ENCODE measurements at places on chromosomes 5 and 9. TPM values are rescaled to one million over a fixed set of nuclear protein-coding genes. Genes with fewer than 3 reads are reported as not detected.

GRCh38 chr5:159059722-159060121 lies 40.0 kb downstream of the EBF1 start:
- DNase-seq, result no peak

GRCh38 chr5:120913396-120913795 lies 449.3 kb downstream of the PRR16 start:
- DNase-seq, result no peak

DNA sequence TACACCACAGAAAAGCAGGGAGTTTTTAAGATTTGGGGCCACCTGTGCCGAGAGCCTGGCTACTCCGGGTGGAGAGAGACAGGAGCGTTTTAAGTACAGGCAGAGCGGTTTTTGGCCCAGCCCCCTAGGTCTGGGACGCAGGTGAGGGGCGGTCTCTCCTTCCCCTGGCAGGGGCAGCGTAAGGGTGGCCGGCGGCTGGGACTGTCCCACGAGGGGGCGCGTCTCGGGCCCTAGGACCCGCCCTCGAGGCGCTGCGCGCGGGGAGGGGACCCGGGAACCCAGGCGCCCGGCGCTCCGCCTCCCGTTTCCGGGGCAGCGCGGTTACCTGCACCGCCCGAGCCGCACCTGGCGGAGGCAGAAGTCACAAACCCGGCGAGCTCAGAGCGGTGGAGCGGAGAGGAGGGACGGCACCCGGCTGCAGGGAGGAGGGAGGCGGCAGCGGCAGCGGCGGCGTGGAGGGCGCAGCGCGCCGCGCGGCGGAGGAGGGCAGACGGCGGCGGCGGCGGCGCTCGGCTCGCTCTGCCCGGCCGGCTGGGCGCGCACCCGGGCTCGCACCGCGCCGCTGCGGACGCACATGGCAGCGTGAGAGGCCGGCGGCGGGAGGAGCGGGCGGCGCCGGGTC lies at the start of gene WWC1:
WWC1 (plus strand) TSS at position 304 of the 622 bp plus-strand sequence. CDS start 508 bp downstream, outside the sequence.
- no peak for DNase-seq

DNA sequence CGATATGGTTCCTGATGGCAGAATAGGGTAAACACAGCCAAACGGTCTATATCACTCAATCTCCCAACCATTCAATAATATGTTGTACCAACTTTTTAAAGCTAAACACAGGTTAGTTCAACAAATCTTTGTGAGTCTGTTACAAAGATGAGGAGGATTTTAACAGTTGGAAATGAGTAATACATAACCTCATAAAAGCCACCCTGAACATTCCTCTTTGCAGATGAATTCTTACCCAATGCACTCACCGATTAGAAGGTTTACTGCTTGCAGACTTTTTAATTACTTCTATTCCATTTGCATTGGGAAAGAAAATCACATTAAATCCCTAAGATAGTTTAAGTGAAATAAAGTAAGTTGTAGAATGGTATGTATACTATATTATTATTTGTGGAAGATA lies 23.3 kb upstream of the TRMT10B start:
- DNase-seq, result no peak

- DNase-seq, result no peak
Measured at GRCh38 chr9:118596374-118597015, 772.7 kb downstream of the BRINP1 start.

DNA sequence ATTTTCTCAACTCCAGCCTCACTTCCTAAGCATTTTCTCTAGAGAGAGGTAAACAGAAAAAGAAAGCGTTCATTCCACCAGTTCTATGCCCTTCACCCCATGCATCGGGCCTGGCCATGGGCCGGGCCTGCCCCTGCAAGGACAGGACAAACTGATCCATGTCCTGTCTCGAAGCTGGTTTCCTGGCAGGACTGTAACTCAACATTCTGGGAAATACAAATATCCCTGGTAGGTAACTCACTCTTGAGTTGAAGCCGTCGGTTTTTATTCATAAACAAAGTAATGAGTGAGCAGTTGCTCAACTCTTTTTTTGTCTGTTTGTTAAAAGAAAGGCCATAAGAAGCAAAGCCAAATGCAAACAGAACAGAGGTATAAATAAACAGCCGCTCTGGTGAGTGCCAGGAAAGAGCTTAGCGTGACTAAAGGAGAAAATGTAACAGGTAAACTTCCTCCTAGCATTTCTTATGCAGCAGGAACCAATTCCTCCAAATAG lies 64.4 kb upstream of the DNAH5 start:
- DNase-seq, result no peak

- DNase-seq, result peak; percentile 47
Measured at GRCh38 chr5:171450423-171451331, 31.2 kb downstream of the FGF18 start.

DNA sequence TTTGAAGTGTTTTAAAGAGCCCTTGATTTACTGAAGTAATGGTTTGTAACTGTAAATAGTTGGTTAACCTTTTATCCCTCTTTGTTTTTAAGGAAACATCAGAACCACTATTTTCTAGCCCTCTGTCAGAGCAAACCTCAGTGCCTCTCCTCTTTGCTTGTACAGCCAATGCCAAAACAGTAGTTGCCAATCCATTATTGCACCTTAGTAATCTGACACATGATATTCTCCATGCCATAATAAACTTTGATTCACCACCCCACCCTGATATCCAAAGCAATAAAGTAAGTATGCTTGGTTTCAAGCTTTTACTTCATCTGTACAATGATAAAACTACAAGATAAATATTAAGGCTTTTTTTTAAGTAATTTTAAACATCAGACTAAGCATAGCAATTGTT lies 100.8 kb downstream of the DMXL1 start:
- DNase-seq, result no peak

DNA sequence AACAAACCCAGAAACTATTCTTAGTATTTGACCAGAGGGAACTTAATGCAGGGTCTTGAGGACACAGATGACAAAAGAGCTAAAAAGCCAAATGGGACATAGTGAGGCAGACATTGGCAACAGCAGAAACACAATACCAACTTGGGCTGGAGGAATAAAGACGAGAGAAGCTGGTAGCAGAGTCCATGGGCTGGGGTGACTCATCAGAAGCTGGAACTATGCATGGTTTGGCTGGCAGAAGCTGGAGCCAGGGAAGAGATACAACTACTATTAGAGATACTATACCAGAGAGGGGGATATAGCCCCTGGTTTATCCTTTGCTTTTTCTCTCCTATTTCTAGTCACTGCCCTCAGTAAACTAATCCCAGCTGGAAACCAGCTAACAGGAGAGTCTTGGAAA lies 29.2 kb upstream of the DPYSL3 start:
- DNase-seq, result no peak

GRCh38 chr5:59042201-59043055 lies 459.6 kb downstream of the RAB3C start:
- peak; percentile 66 for DNase-seq

DNA sequence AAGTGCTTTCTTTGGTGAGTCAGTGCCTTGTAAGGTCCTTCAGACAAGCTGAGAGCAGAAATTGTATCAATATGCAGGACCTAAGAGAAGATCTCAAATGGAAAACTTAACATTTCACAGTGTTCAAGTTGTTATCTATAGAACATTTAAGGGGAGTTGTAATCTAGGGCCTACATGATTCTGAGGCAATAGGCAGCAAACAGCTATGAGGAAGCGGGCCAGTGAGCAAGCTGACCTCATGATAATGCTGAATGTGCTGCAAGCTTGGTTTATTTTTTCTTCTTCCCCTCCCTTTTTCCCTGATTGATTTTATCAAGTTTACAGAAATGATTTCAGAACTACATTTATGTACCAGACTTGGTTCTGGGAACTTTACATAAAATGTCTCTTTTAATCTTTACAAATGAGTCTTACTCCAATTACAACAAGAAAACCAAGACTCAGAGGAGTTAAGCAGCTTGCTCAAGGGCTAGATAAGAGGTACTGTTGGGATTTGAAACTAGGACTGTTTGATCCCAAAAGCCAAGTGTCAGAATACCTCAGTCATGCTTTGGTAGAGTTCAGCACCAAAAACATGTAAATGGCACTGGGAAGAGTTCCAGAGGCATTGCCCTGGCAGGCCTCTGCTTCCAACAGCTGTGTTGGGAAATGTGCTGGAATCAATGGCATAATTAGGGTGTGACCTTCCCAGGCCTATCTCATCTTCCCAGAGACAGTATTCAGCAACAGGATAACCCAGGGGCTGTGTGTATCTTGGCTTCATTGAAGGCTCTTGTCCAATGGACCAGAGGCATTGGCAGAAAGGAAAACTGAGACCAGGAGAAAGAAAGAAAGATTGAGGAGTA lies 130.1 kb downstream of the LRRC70 start:
- peak; percentile 25 for DNase-seq

DNA sequence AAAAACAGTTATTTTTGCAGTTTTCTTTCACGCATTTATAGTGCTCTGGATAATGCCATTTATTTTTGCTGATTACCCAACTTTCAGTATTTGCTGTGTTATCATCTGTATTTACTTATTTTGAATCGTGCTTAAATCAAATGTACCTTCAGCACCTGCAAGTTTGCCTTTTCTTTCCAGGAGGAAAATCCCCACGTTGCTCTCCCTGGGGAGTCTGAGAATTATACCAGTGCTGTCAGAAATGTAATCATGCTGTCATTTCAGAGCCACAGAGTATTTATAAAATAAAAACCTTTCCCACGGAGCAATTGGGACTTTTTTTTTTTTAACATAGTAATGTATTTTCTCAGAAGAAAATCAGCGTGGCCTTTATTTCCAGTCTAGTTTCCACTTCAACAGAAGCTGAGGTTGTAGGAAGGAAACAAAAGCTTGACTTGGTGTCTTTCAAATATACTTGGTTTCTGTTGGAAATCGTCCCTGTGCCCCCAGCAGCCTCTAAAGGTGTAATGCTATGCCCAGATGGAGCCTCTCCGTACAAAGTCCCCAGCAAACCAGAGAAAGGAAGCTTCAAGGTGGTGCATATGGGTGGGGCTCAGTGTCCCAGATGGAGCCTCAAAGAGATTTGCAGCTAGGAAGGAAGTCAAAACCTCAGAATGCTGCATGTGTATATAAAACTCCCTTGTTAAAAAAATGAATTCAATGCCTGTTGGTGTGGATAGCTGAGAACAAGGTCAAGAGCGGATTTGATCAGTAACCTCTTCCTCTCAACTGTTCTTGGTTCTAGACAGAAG lies 2.1 kb downstream of the GPR150 start:
- no peak for DNase-seq

GRCh38 chr9:530681-531080 lies 310.8 kb upstream of the DMRT1 start:
- no peak for DNase-seq

- no peak for DNase-seq
Measured at GRCh38 chr5:151008906-151009305, 11.5 kb upstream of the GPX3 start.

- no peak for DNase-seq
Measured at GRCh38 chr9:120696551-120697230, 17.6 kb downstream of the MEGF9 start.

GRCh38 chr5:81572201-81572600 lies 178.3 kb upstream of the ACOT12 start:
- no peak for DNase-seq

GRCh38 chr5:78763659-78764189 lies 115.2 kb upstream of the LHFPL2 start:
- no peak for DNase-seq

DNA sequence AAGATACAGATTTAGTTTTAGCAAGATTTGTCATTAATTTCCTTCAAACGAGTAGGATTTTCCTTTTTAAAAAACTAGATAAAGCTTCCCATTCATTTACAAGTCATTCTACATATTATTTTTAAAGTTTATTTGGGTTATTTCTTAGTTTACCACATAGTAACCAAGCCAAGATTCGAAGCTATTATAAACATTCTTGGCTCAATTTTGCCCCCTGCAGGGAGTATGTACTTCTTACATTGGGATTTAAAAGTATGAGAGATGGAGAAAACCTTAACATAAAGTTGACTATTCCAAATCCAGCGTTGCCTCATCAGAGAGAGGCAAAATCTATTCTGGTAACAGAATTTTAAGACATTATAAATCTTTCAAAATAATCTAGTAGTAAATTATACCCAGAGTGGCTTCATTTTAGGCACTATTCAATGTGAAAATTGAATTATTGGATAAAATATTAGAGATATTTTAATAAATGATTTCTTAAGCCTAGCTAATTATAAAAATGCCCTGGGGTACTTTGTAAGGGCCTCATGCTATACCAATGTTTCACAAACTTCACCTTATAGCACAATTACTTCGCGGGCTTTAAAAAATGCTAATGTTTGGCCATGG lies 39.1 kb downstream of the FBN2 start:
- DNase-seq, result peak; percentile 18

GRCh38 chr9:93967020-93967803 lies 12.1 kb upstream of the BARX1 start:
- DNase-seq, result no peak

- DNase-seq, result peak; percentile 35
Measured at GRCh38 chr5:66830636-66831035, 234.4 kb downstream of the MAST4 start.

- DNase-seq, result no peak
Measured at GRCh38 chr5:40775085-40775845, 19.5 kb upstream of the TTC33 start.

DNA sequence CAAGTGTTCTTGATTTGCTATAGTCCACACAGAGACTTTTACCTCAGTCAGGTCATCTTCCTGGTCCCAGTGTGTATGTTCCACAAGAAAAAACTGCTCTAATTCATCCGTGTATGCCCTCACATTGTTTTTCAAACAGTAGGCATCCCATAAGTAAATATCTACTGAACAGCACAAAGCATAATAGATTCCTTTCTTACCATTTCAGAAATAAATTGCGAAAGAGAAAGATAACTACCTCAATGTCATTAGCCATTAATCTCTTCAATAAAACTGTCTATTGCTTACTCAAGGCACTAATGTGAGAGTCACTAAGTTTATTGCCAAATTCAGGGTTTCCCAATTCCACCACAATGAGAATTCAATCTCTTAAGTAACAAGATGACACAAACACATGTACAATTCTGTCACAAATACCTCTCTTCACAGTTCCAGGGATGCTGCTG lies 9.6 kb downstream of the FBXW2 start:
- DNase-seq, result no peak

DNA sequence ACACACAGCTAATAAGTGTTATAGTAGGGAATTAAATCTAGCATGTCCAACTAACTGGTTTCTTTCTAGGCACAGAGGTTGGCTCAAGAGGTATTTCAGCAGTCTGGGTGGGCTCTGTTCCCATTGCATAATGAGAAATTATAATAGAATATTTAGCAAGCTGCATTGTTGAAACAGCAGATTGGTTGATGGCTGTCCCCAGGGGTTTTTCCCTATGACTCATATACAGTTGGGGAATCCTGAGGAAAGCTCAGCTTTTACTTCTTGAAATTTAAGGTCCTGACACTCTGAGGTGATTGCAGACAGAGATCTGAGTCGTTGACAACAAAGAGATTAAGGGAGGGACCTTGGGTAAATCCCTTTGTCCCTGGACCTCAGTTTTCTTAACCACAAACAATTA lies 38.3 kb upstream of the TNFSF8 start:
- DNase-seq, result no peak

The PCDHGA10 gene
- 3.0 TPM for total RNA-seq

The FABP6 gene
- not detected for total RNA-seq

The ADAMTS12 gene
- 1.2 TPM for total RNA-seq

The SHB gene
- total RNA-seq, result 14.1 TPM

Measured in dermis microvascular lymphatic vessel endothelial cell (primary cell).